Fibroblast of gingiva (primary cell): ENCODE measurements at places on chromosomes 4 and X.

DNA sequence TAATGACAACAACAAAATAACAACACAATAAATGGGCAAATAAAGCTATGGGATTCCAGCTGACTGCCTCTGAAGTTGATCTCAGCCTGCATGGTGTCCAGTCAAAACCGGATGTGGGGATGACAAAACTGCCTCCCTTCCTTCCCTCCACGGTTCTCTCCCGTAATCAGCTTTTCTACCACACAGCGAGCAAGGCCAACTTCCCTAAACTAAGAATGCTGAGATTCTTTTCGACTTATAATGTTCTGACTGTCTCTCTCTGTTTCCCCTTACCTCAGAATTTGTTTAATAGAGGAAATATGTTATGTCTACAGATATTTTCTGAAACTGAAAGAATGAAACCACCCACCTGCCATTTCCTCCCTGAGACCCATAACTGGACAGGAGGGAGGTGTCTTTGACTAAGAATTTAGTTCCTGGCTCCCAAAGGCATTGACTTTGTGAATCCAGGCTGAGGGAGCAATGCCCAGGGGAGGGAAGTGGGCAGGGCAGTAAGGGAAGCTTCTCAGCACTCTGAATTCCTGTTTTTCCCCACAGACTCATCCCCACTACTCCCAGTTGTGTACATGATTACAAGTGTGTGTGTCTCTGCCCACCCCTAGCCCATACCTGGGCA is 1.0 kb upstream of the TLR1 start:
- no peak for DNase-seq

GRCh38 chr4:71113294-71113693 is 119.8 kb downstream of the DCK start:
- DNase-seq: no peak

GRCh38 chrX:108138814-108139702 is 47.5 kb downstream of the ATG4A start:
- no peak for DNase-seq

GRCh38 chr4:38195911-38196310 is 235.7 kb downstream of the PTTG2 start:
- DNase-seq: no peak

- DNase-seq: no peak
Measured at GRCh38 chr4:80578001-80578400, 242.5 kb downstream of the CFAP299 start.

DNA sequence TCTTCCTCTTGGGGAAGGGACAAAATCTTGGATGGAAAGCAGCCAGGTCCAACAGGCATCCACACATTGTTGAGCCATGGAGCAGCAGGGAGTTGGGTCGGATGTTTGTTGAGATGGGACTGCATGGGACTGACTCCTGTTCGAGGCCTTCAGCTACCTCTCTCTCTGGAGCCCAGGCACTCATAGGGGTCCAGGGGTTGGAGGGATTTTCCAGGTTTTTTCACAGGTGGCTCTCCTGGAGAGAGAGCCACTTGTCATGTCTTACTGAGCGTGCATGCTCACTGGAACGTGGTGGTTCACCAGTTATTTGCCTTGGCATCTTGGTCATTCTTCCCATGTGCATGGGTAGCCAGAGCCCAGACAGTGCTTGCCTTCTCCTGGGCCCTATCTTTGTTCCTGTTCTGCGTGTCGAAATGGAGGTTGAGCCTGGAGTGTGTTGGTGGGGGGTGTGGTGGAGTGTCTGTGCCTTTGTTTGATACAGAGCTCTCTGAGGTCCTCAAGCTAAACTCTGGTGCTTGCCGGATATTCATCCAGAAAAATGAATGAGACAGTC is 60.6 kb downstream of the NBDY start:
- no peak for DNase-seq

DNA sequence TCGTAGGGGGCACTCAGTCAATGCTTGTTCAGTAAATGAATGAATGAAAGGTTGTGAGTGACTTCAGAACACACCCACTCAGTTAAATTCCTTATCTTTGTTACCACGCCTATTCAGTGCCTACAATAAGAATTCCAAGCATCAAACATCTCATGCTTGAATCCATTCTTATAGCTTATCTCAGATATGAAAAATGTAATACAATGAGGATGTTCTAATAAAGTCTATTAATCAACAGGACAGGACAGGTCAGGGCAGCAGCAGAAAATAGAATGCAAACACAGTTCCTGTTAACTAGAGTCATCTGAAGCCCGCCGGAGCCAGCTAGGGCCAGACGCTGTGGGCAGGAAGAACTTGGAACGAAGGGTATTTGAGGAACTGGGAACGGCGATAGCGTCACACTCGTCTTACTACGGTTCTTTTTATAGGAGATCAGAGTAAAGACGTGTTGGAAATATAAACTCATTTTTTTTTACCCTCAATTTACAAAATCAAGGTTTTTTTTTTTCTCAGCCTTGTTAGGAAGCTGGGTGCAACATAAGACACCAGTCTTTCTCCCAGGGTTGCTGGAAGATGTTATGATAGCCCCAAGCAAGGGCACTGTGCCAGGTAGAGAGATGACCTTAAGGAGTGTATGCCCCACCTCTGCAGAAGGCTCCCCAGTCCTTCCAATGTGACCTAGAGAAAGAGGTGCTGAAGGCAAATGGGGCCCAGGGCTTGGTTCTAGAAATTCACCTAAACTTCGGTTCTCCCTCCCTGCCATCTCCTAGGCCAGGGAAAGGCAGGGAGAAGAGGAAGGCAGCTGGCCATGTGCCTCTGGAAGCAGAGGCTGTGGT is 48.3 kb downstream of the SEL1L3 start:
- DNase-seq: no peak

DNA sequence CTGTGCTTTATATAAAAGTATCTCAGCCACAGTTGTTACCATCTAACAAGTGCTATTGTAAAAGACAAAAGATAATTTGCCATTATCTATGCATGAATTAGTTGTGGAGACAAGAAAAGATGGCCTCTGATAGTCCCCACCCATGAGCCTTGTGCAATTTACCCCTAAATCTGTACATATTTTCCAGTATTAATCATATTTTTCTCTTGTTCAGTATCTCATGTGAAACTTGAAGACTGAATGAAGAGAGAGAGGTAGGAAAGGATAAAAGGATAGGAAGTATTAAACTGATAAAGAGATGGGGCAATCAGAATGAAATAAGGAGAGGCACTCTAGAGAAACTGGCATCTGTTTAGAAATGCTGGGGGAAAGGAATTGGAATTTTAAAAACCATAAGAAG is 3.7 kb downstream of the MYOZ2 start:
- DNase-seq: no peak

- no peak for DNase-seq
Measured at GRCh38 chrX:116236666-116237065, 66.1 kb downstream of the AGTR2 start.

DNA sequence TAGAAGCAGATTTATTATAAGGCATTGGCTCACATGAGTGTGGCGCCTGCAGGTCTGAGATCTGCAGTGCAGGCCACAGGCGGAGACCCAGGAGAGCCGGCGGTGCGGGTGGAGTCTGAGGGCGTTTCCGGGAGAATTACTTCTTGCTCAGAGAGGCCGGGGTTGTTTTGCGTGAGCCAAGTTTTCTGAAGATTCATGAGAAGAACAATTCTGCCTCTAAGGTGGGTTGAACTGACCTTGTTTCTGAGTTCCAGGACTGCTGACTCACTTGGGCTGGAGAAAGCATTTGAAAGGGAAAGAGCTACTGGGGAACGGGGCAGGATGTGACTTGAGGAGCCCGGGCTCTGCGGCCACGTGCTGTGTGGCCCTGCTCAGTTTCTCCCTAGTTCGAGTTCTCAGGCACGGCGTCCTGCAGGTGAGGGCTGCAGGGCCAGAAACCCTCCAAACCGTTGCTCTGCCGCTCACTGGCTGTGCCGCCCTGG is 36.7 kb upstream of the SORCS2 start:
- DNase-seq: no peak

DNA sequence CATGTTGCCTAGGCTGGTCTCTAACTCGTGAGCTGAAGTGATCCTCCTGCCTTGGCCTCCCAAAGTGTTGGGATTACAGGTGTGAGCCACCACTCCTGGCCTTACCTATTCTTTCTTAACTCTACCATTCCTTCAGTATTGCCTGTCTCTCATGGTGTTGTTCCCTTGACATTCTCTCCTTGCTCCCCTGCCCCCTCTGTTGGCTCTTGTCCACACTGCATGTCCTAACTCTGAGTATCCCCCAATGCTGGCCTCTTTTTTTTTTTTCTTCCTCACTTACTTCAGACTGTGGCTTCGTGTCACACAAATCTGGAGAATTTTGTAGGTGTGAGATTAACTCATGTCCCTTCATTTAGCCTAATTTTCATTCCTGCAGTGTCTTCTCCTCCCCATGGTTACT is 22.9 kb upstream of the FRMPD4 start:
- no peak for DNase-seq

- DNase-seq: no peak
Measured at GRCh38 chr4:140839406-140839805, 83.2 kb upstream of the TBC1D9 start.

GRCh38 chr4:4519297-4519894 is 22.5 kb downstream of the STX18 start:
- no peak for DNase-seq

- peak; percentile 42 for DNase-seq
Measured at GRCh38 chr4:80393246-80393969, 57.9 kb downstream of the CFAP299 start.

DNA sequence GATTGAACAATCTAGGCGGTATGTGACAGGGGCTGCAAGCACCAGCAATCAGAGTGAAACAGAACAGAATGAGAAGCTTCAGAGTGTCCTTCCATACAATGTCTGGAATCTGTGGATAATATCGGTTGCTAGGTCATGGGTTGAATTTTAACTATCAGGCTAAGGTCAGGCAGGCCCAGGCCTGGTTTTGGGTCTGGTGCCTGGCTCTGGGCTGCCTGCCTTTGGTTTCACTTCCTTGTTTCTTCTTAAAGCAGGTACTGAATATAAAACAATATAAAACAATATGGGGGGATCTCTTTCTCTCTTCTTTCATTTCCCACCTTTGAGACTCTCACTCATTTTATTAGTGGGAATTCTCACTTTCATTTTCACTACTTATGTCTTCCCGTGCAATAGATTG is 962.0 kb downstream of the CCSER1 start:
- no peak for DNase-seq

GRCh38 chrX:95318882-95319281 is 1365.8 kb upstream of the DIAPH2 start:
- no peak for DNase-seq

DNA sequence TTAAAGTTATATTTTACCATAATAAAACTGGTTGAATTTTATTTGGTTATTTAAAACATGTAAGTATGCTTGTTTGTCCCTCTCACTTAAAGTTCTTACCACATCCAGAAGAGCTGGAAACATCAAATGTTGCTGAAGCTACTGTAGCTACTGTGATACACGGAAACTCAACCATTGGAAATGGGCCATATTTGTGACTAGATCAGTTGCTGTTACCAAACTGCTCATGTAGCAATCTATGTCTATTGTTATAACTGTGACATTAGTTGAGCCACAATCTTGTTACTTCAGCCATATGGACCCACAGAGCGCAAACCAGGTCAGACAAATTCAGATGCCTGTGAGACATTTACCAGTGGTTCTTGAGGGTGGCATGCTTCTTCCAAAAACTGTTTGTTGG is 41.6 kb downstream of the NDNF start:
- peak; percentile 41 for DNase-seq

DNA sequence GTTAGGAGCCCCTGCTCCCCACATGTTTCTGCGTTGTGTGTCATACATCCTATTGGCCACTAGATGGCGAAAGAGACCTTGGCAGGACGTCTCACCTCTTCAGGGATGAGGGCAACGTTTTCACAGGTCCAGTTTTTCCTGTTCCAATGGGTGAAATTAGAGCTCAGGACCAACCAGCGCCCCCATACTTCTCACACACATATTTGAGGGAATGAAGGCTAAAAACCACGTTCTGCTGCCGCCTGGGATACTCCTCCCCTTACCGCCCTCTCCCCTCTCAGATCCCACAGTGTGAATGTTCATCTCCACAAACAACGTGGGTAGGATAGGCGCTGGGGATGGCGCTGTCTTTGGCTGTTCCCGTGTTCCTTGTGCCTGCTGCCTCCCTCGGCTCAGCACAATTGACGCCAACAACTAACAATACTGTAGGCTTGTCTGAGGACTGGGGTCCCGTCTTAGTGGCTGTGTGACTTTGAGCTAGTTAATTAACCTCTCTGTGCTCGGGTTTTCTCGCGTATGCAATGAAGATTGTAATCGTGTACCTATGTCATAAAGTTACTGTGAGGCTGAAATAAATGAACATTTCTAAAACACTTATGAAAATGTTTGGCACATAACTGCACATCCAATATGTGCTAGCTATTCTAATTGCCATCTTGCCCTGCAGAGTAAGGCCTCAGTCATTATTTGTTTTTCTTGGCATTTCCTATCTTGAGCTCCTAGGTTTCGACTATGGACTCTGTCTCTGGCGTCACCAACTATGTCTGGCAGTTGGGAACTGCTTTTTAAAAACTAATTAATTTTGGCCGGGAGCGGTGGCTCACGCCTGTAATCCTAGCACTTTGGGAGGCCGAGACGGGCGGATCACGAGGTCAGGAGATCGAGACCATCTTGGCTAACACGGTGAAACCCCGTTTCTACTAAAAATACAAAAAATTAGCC is 181.3 kb upstream of the STK26 start:
- DNase-seq: peak; percentile 15

DNA sequence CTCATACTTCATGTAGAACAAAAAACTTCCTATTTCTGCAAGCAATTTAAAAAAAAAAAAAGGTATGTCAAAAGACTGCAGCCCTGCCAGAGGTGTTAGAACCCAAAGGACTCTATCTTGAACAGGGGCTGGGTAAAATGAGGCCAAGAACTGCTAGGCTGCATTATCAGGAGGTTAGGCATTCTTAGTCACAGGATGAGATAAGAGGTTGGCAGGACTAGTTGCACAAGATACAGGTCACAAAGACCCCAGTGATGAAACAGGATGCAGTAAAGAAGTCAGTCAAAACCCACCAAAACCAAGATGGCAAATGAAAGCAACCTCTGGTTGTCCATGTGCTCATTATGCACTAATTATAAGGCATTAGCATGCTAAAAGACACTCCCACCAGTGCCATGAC is 104.1 kb downstream of the ANOS1 start:
- no peak for DNase-seq

DNA sequence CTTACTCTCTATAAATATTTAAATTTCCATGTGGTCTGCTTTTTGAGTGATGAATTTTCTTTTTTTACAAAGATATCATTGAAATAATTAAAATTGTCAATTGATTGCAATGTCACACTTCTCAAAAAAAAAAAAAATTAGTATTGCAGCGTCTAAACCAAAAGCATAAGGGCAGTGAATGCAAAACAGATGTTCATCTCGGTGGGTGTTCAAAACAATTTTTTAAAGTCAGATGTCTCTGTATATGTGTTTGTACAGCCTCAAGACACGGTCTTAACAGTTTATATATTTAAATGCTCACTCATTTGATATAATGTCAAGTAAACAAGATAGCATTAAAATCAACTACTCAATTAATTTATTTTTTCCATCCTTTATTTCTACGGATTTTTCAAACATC is 52.3 kb downstream of the PALLD start:
- DNase-seq: peak; percentile 16
